Effector CD8-positive, alpha-beta T cell (primary cell): ENCODE measurements at places on chromosomes 7 and 10.

- DNase-seq, result no peak
Measured at GRCh38 chr10:70778267-70778924, 6.8 kb downstream of the TBATA start.

- no peak for DNase-seq
Measured at GRCh38 chr10:103739039-103739764, 116.2 kb downstream of the SH3PXD2A start.

- no peak for DNase-seq
Measured at GRCh38 chr7:2862831-2863361, 18.8 kb upstream of the GNA12 start.

GRCh38 chr7:155458111-155458877 is at the start of gene EN2:
TSS of gene EN2 (plus strand) at chr7:155458129. CDS start at chr7:155458378, 249 bp downstream.
- no peak for DNase-seq

DNA sequence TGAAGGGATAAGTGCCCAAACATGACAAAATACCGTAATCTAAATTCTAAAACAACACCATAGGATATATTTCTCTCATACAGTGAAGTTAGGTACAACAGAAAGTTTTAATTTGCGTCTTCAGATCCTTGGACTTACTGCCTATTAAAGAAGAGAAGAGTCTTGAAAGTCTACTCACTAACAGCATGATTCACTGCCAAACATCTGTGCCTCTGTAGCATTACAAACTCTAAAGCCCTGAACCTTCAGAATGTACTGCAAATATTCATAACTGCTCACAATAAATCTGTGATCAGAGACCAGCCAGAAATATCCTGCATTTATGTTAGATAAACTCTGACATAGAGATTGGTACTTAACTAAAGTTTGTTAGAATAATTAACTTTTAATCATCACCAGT is 365.3 kb downstream of the PARD3 start:
- no peak for DNase-seq

- DNase-seq, result no peak
Measured at GRCh38 chr7:135493362-135493761, 16.5 kb downstream of the CNOT4 start.

DNA sequence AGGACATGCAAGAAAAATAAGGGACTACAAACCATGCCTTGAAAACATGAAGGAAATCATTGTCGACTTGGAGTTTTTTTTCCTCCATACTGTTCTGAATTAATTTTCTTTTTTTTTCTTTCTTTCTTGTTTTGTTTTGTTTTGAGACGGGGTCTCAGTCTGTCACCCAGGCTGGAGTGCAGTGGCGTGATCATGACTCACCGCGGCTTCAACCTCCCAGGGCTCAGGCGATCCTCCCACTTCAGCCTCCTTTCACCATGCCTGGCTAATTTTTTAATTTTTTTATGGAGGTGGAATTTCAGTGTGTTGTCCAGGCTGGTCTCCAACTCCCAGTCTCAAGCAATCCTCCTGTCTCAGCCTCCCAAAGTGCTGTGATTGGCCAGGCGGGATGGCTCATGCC is 11.6 kb downstream of the UCMA start:
- no peak for DNase-seq

GRCh38 chr7:130961128-130961601 is 227.2 kb upstream of the KLF14 start:
- peak; percentile 36 for DNase-seq

DNA sequence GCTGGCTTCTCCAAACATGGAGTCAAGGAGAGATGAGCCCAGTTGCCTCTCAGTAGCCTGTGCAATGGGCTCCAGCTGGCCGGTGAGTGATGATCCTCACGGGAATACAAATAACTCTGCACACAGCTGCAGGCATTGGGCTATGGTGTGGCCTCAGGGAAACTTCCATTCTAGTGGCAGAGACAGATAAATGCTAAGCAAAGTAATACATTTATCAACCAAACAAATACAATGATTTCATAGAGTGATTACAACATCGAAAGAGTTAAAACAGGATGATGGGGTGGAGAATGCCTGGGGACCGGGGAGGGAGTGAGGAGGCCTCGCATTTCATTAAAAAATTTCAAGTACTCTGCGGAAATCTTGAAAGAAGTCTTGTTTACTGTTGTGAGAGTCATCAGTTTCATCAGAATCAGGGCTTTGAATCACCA is 15.0 kb upstream of the AKR1B1 start:
- no peak for DNase-seq

GRCh38 chr10:12403119-12403518 is 53.8 kb downstream of the CAMK1D start:
- no peak for DNase-seq

- no peak for DNase-seq
Measured at GRCh38 chr7:45033261-45033930, 33.4 kb downstream of the CCM2 start.

DNA sequence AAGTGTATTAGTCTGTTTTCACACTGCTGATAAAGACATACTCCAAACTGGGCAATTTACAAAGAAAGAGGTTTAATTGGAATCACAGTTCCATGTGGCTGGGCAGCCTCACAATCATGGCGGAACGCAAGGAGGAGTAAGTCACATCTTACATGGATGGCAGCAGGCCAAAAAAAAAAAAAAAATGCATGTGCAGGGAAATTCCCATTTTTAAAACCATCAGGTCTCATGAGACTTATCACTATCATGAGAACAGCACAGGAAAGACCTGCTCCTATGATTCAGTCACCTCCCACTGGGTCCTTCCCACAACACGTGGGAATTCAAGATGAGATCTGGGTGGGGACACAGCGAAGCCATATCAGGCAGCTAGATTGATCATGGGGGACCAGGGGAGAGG is 136.8 kb downstream of the EXOC4 start:
- no peak for DNase-seq

GRCh38 chr7:2480070-2480408 is 3.8 kb upstream of the GRIFIN start:
- no peak for DNase-seq

DNA sequence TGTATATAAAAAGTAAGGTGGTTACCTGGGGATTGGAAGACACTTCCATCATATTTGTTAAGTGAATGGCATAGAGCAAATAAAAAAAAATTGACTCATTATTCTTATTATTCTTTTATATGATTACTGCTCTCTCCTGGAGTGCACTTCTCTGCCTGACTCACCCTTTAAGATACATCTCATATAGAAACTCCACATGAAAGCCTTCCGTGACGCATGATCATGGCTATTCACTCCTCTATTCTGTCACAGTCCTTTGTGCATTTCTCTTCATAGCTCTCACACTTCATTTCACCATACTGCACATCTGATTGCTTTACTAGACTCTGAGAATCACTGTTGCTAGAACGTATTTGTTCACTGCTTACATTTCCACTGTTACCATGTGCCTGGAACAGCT is 597.3 kb downstream of the CNTNAP2 start:
- DNase-seq, result no peak

DNA sequence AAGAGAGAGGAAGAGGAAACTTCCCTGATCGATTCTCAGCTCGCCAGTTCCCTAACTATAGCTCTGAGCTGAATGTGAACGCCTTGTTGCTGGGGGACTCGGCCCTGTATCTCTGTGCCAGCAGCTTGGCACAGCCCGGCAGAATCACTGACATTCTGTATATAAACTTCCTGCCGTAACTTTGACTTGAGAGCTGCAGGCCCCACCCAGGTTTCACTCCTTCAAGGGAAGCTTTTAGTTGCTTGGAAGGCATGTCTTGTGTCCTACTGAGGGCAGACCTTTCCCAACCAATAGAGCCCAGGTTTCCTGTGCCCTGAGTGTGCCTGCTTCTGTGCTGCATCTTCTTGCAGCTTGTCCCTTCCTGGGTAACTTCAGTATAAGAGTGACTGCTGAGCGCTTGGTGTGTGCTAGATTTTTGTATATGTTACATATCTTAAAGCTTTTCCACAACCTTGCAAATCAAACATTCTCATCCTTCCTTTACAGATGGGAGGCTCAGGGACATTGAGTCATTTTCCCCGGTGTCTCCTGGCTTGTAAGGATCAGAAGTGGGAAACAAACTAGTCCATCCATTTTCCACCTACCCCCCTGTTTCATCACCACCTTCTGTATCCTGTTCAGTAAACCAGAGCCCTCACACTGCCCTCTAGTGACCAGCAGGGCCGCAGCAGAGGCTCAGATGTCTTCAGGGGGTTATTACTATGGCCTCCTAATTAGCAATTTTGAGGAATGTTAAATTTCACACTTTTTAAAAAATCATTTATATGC is 225.2 kb upstream of the PRSS58 start:
- DNase-seq, result peak; percentile 23

- no peak for DNase-seq
Measured at GRCh38 chr10:127055263-127055662, 141.1 kb downstream of the INSYN2A start.

- DNase-seq, result no peak
Measured at GRCh38 chr10:75283078-75283670, 47.4 kb upstream of the COMTD1 start.

- DNase-seq, result no peak
Measured at GRCh38 chr7:26645121-26645520, 219.3 kb downstream of the SKAP2 start.

- DNase-seq, result no peak
Measured at GRCh38 chr7:112371701-112372100, 78.6 kb upstream of the IFRD1 start.
